ENCODE measurements at places on chromosomes 12 and 14. TPM values are rescaled to one million over a fixed set of nuclear protein-coding genes. Genes with fewer than 3 reads are reported as not detected.

GRCh38 chr12:32002848-32003493 lies 43.8 kb downstream of the RESF1 start:
- no peaks in the 10 kb centered on the region for H3K27me3 ChIP-seq
- H3K36me3 ChIP-seq = peaks cover 38% of the 10 kb centered on the region
- no peak overlapping the region for H3K27ac ChIP-seq
- DNase-seq = no peak
- H3K4me1 ChIP-seq = peaks cover 12% of the 10 kb centered on the region

GRCh38 chr14:68512088-68512487 lies 280.8 kb downstream of the ZFP36L1 start:
- peaks cover 42% of the 10 kb centered on the region for H3K4me1 ChIP-seq
- H3K36me3 ChIP-seq = no peaks in the 10 kb centered on the region
- DNase-seq = peak; percentile 33
- H3K4me3 ChIP-seq = no peak overlapping the region
- H3K27ac ChIP-seq = peak overlapping the region; percentile 67

CLEC4C gene
- total RNA-seq = not detected

DNA sequence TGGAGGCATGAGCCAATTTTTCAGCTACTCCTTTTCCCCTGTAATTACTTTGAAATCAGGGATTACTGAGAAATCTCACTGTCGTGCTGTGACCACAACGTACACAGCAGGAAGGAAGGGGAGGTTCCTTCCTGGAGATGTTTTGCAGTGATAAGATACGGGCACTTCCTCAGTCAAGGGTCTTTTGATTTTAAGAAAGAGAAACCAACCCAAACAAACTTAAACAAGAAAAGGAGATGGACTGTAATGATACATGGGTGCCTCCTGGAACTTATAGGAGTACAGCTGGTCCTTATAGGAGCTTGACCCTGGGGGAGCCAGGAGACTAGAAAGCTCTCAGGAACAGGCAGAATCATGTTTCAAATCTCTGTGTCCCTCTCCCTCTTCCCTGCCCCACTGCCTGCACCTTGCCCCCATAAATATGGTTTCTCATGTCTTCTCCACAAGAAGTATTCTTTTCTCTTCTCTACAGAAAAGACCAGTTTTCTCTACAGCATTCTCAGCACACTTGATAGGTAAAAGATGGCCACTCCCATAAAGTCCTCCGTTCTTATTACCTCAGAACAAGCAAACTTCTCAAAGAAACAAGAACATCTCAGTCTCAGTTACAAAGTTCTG lies 281.1 kb upstream of the AMIGO2 start:
- peaks cover 8% of the 10 kb centered on the region for H3K4me1 ChIP-seq
- H3K27ac ChIP-seq = peak overlapping the region; percentile 78
- DNase-seq = no peak
- H3K36me3 ChIP-seq = no peaks in the 10 kb centered on the region
- H3K27me3 ChIP-seq = peaks cover 6% of the 10 kb centered on the region
- H3K4me3 ChIP-seq = no peak overlapping the region

- H3K27me3 ChIP-seq = no peaks in the 10 kb centered on the region
- H3K4me3 ChIP-seq = peak overlapping the region; percentile 91
- H3K36me3 ChIP-seq = no peaks in the 10 kb centered on the region
- H3K27ac ChIP-seq = peak overlapping the region; percentile 96
- peaks cover 31% of the 10 kb centered on the region for H3K4me1 ChIP-seq
Measured at GRCh38 chr12:51218607-51219161, 822 bp upstream of the POU6F1 start.

KRT78 gene
- not detected for total RNA-seq

DNA sequence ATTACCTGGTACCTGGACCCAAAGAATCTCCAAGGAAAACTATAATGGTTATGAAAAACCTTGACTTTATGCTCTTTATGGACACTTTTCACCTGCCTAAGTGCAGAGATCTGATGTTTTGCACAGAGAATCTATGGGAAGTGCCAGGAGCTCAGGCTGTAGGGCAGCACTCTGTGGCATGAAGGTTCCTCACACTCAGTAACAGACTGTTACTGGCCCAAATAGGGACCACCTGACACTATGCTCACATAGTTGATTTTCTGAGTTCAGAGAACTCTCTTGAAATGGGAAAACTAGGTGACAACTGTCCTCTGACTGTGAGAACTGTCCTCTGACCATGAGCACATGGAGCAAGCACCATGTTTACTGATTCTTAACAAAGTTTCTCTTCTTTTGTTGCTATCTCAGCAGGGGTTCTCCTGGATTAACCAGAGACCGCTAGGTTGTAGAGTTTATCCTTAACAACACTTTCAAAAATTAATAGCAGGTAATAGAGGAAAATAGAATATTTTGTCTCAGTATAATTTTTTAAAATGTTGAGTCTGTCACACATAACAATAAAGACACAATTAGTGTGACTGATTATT lies 101.6 kb downstream of the STXBP6 start:
- H3K27me3 ChIP-seq = no peaks in the 10 kb centered on the region
- H3K4me3 ChIP-seq = no peak overlapping the region
- no peak overlapping the region for H3K27ac ChIP-seq
- no peak for DNase-seq
- H3K4me1 ChIP-seq = peaks cover 34% of the 10 kb centered on the region
- H3K36me3 ChIP-seq = no peaks in the 10 kb centered on the region

DNA sequence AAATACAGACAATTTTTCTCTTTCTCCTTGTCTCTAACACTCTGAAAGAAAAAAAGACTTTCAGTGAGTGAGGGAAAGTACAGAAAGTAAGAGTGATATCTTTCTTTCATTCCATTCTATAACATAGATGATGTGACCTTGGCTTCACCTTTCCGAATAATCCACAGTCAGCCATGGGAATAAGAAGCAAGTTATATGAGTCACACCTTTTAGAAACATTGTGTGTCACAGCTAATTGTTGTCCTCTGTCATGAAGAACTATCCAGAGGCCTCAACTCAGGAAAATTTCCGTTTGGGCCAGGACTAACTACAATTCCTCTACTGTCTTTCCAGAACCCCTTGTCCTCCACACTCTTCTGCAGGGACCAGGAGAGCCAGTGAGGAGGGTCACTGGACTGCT lies 209.7 kb upstream of the FAR2 start:
- H3K4me1 ChIP-seq = no peaks in the 10 kb centered on the region
- no peak for DNase-seq
- no peak overlapping the region for H3K27ac ChIP-seq
- H3K4me3 ChIP-seq = no peak overlapping the region
- H3K36me3 ChIP-seq = no peaks in the 10 kb centered on the region
- no peaks in the 10 kb centered on the region for H3K27me3 ChIP-seq

DNA sequence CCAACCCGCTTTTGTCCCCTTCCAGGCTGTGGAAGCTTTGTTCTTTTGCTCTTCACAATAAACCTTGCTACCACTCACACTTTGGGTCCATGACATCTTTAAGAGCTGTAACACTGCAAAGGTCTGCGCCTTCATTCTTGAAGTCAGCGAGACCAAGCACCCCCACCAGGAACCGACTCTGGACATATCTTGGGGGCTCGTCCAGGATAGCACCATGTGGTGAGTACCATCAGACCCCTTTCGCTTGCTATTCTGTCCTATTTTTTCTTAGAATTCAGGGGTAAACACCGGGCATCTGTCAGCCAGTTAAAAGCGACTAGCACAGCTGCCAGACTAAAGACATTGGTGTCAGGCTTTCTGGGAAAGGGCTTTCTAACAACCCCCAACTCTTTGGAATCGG lies 137.6 kb upstream of the PPFIA2 start:
- H3K27ac ChIP-seq = no peak overlapping the region
- H3K4me3 ChIP-seq = no peak overlapping the region
- H3K36me3 ChIP-seq = no peaks in the 10 kb centered on the region
- no peaks in the 10 kb centered on the region for H3K27me3 ChIP-seq
- DNase-seq = no peak

KRT80 gene
- total RNA-seq = not detected

GRCh38 chr12:46435625-46436024 lies 63.1 kb upstream of the SLC38A2 start:
- H3K4me3 ChIP-seq = no peak overlapping the region
- H3K27ac ChIP-seq = no peak overlapping the region
- no peak for DNase-seq
- no peaks in the 10 kb centered on the region for H3K27me3 ChIP-seq
- H3K4me1 ChIP-seq = peaks cover 35% of the 10 kb centered on the region

- no peaks in the 10 kb centered on the region for H3K36me3 ChIP-seq
- H3K27me3 ChIP-seq = peaks cover 47% of the 10 kb centered on the region
- no peak for DNase-seq
- no peak overlapping the region for H3K4me3 ChIP-seq
- no peak overlapping the region for H3K27ac ChIP-seq
Measured at GRCh38 chr12:116689521-116689920, 48.3 kb downstream of the SPRING1 start.

DNA sequence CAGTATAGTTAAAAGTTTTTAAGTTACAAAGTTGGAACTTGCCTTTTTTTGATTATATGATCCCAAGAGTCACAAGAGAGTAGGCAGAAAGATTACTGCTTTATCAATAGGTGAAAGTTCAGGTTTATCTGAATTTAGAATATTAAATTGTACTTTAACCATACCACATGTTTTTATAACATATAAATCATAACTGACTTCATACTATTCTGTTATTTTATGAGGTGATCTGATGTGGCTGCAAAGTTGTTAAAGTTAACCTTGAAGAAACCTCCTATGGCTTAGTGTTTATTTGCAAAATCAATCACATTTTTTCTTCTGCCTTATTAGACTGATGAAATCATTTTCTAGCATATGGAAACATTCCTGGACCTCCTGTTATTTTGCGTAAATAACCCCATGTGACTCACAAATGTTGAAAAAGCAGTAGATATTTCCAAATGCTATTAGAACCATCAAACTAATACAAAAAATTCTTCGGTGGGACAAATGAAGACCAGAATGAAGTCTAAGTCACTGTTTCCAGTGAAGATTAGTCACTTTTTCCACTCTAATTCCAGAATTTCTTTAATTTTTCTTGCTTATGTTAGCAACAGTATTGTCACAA lies 132.1 kb downstream of the RAD51B start:
- no peak for DNase-seq
- no peaks in the 10 kb centered on the region for H3K27me3 ChIP-seq
- no peak overlapping the region for H3K4me3 ChIP-seq
- no peaks in the 10 kb centered on the region for H3K36me3 ChIP-seq

WNT5B gene
- total RNA-seq = 2.1 TPM

DNA sequence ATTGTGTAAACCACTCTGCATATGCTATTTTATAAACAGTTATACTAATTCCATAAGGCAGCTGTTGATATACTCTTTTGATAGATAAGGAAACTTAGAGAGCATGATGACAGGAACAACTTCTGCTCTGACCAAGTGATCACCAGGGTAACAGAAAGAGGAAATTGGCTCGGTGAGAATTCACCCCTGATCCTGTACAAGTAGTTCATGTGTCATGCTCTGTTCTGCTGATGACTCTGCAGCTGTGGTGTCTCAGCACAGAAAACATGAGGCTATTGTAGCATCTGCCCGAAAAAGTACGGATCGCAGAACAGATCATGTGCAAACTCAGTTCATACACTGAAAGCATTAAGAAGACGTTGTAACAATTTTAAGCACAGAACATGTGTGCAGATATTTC lies 345.0 kb downstream of the LRIG3 start:
- no peaks in the 10 kb centered on the region for H3K4me1 ChIP-seq
- no peaks in the 10 kb centered on the region for H3K27me3 ChIP-seq
- no peak overlapping the region for H3K27ac ChIP-seq
- no peak overlapping the region for H3K4me3 ChIP-seq
- no peaks in the 10 kb centered on the region for H3K36me3 ChIP-seq

GRCh38 chr14:64723691-64724577 lies 19.7 kb downstream of the PLEKHG3 start:
- peaks cover 15% of the 10 kb centered on the region for H3K36me3 ChIP-seq
- no peak overlapping the region for H3K4me3 ChIP-seq
- peaks cover 91% of the 10 kb centered on the region for H3K4me1 ChIP-seq
- peak overlapping the region; percentile 61 for H3K27ac ChIP-seq

GRCh38 chr14:49173765-49174373 lies 412.3 kb downstream of the RPS29 start:
- DNase-seq = no peak
- no peaks in the 10 kb centered on the region for H3K36me3 ChIP-seq
- H3K27me3 ChIP-seq = no peaks in the 10 kb centered on the region
- H3K27ac ChIP-seq = no peak overlapping the region
- H3K4me3 ChIP-seq = no peak overlapping the region

GRCh38 chr12:4118017-4118510 lies 155.5 kb upstream of the CCND2 start:
- H3K4me1 ChIP-seq = peaks cover 30% of the 10 kb centered on the region
- H3K27me3 ChIP-seq = peaks cover 31% of the 10 kb centered on the region
- H3K27ac ChIP-seq = no peak overlapping the region
- DNase-seq = peak; percentile 53

DNA sequence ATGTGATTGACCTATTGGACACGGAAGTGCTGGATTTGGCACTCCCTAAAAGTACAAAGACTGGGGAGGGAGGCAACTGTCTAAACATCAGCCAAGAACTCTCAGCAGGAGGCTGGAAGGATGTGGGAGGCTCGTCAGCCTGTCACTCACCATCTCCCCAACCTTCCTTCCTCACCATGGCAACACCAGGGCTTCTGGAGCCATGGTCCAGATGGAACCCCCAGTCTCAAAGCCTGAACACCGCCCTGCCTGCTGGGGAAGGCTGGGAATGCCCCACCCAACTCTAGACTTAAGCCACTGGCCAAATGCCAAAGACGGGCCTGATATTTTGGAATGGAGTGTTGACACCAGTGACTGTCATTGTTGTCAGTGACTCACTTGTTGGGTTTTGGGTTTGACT lies 55.3 kb downstream of the GALNT16 start:
- no peak for DNase-seq
- H3K4me3 ChIP-seq = no peak overlapping the region
- H3K27ac ChIP-seq = peak overlapping the region; percentile 84
- no peaks in the 10 kb centered on the region for H3K27me3 ChIP-seq
- H3K4me1 ChIP-seq = peaks cover 53% of the 10 kb centered on the region
- H3K36me3 ChIP-seq = no peaks in the 10 kb centered on the region

GRCh38 chr14:60648934-60649874 lies at the start of gene SIX1:
SIX1 (minus strand) TSS chr14:60649477; CDS start chr14:60649189, 288 bp downstream.
- H3K27ac ChIP-seq = no peak within 1 kb of the TSS
- peak; percentile 38 for DNase-seq
- no peaks in the 10 kb centered on the region for H3K36me3 ChIP-seq
- peaks cover 100% of the 10 kb centered on the region for H3K27me3 ChIP-seq

- H3K27me3 ChIP-seq = peaks cover 21% of the 10 kb centered on the region
- no peak for DNase-seq
- H3K27ac ChIP-seq = no peak overlapping the region
- H3K4me3 ChIP-seq = no peak overlapping the region
Measured at GRCh38 chr12:48800457-48800856, 11.6 kb upstream of the ADCY6 start.

Data from left ventricle myocardium inferior (tissue), 1 donor.